Renal pelvis (tissue), 12 donors: ENCODE measurements at places on chromosomes 12 and 14.

DNA sequence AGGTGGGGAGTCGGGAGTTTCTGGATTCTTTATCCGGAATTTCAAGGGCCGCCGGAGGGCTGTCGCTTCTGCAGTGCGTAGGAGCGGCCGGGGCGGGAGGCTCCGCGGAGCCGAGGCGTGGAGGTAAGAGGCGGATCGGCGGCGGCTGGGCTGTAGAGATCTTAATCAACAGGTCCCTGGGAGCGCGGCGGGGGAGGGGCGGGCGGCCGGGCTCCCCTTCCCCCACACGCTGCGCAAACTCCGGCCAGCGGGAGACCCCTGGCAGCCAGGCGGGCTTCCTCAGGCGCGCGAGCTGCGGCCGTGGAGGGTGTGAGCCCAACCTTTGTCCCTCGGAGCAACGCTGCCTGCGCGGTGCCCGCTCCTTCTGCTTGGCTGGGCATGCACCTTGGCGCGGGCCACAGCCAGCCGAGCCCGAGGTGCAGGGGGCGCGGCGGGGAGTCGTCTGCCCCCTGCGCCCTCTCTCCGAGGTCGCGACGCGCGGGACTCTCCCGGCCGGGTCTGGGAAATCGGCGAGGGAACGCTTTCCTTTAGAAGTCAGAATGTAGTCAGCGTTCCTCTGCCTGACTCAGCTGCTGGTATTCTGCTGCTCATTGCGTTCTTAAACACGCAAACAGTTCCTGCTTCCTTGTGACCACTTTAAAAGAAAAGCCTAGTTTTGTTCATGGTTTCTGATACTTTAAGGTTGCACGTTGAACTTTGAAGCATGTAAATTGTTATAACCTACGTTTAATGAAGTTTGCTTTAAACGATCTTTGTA, at the start of gene PALS1:
Gene PALS1, plus strand, starts transcription at position 25 of the 757 bp plus-strand sequence. CDS start 37,736 bp downstream, outside the sequence.
- no peak for DNase-seq

DNA sequence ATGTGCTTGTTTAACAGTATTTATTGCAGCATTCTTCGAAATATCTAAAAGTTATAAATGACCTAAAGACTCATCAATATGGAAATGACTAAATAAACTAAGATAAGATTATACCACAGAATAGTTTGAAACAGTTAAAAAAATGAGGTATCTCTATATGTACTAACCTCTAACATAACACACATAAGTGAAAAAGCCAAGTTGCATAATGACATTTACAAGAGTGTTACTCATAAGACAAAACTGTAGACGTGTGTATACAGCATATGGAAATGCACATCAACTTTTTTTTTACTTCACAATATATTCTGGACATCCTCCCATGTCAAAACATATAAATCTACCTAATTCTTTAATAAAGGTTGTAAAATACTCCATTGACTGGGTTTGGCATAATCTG, 22.8 kb downstream of the CPM start:
- DNase-seq, result no peak

GRCh38 chr12:131607658-131608447, 103.0 kb upstream of the SFSWAP start:
- DNase-seq, result no peak

GRCh38 chr12:49706351-49707127, 666 bp downstream of the FMNL3 start:
- DNase-seq, result peak; percentile 52

DNA sequence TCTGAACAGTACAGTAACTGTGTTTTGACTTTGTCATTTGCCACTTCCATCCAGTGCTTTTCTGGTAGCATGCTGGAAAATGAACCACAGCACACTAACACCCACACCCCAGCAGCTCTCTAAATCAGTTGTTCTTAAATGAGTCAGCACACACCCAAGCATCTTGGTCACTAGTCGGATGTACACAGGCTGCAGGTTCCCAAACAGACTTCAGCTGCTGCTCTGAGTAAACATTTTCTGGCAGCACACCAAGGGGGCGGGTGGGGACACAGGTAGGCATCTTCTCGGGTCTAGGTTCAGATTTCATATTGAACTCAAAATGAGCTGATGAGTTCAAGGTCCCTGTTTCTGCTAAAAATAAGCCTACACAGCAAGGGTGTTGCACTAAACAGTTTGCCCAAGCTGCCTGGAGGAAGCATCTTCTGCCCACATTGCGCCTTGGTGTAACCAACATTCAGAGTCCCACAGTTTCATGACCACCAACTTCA, 39.8 kb downstream of the IFNG start:
- DNase-seq, result no peak

- no peak for DNase-seq
Observed at GRCh38 chr12:64740646-64741045, 18.6 kb downstream of the GNS start.

GRCh38 chr12:110853836-110854235, 7.0 kb downstream of the CCDC63 start:
- DNase-seq, result peak; percentile 78

- no peak for DNase-seq
Observed at GRCh38 chr14:24706351-24706750, 72.4 kb upstream of the GZMB start.

DNA sequence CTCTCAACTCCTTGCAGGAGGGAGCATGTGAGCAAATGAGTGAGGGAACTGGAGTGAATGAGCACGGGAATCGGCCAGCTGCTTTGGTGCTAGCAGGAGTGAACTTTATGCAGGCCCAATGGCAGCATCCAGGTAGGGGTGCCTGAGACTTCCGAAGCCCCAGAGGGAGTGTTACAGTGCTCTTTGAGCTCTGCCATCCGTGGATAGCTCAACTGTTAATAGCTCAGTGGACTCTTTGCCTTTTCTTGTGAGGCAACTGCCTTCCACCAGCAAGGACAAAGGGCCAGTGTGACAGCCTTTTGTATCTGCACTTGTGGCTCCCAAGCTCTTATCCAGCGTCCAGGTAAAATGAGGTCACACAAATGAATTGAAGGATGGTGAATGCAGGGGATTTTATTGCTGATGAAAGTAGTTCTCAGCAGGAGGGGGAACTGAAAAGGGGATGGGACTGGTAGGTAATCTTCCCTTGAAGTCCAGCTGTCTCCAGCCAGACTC, 12.9 kb downstream of the CREBL2 start:
- no peak for DNase-seq

- DNase-seq, result no peak
Observed at GRCh38 chr12:104480012-104480411, 23.3 kb downstream of the CHST11 start.

- no peak for DNase-seq
Observed at GRCh38 chr12:48592591-48593086, 22.8 kb upstream of the LALBA start.

GRCh38 chr12:84637926-84638325, 274.7 kb downstream of the SLC6A15 start:
- no peak for DNase-seq

GRCh38 chr12:3117144-3117581, 40.0 kb downstream of the TSPAN9 start:
- DNase-seq, result no peak

DNA sequence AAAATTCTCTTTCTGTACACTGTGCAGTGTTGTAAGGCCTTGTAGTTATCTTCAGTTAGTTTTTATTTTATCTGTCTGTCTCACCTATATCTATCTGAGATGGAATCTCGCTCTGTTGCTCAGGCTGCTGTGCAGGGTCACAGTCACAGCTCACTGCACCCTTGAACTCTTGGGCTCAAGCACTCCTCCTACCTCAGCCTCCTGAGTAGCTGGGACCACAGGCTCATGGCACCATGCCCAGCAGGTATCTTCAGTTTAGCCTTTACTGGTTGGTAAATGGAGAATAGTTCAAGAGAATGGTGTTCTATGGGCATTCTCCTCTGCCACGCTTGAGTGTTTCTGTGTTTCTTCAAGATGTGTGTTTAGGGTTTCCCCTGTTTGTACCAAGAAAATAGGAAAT, 13.6 kb downstream of the TULP3 start:
- DNase-seq, result no peak

GRCh38 chr12:54571193-54572188, 17.0 kb downstream of the PPP1R1A start:
- DNase-seq, result no peak

DNA sequence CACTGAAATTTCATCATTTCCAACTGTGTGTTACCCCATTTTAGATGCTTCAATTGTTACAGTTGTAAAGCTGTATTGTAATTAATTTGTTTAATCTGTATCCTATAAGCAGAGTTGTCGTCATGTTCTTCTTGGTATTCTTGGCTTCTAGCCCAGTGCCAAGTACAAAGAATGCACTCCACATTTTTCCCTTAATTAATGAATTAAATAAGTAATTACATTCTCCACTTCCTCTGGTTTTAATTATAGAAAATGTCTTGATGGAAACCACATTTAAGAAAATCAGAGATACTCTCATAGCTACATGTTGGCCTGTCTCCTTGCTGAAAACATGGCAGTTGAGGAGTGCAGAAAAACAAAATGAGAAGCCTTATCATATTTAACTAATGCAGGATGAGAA, 746 bp downstream of the DNAI7 start:
- DNase-seq, result peak; percentile 31

DNA sequence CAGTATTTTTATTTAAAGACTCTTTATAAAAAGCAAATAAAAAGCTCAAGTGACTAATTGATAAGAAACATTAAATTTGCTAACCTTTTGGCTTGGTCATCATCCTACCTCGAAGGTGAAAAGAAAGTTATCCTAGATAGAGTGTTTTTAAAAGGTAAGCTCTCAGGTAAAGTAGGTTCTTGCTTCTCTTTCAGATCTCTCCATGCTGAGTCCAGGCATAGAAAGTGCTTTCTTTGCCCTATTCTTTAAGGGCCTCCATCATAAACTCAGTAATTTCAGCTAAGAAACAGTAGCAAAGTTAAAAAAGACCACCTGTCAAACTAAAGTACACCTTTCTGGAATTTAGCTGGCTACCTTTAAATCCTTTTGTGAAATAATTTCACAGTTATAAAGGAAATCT, 20.6 kb upstream of the ANHX start:
- DNase-seq, result no peak

GRCh38 chr14:90159146-90159545, 97.2 kb upstream of the PSMC1 start:
- no peak for DNase-seq

DNA sequence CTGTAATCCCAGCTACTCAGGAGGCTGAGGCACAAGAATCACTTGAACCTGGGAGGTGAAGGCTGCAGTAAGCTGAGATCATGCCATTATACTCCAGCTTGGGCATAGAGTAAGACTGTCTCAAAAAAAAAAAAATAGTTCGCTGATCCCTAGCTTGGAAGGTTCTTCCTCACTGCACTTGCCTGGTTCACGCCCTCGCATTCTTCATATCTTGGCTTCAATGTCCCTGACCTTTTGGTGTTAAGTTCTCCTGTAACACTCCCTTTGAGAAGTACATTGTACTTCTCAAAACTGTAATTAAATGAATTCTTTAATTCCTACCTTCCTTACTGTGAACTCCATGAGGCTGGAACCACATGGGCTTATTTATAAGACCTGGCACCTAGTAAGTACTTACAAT, 16.5 kb upstream of the TPCN1 start:
- no peak for DNase-seq

DNA sequence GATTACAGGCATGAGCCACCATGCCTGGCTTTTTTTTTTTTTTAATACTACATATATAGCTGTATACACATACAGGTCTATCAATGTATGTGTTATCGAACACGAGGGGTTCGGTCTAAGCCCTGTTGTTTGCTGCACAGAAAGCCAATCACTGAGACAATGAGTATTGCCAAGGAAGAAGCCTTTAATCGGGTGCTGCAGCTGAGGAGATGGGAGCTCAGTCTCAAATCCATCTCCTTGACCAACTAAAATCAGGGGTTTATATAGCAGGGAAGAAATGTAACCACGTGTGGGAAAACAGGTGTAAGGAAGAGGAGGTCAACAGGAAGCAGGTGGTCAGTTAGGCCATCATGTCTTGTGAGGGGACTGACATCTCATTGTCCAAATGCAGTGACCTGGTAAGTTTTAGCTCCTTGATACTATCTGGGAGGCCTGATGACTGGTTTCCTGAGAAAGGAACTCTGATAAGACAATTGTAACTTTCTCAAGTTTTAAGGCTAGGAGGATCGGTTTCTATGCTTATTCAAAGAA, 80.9 kb upstream of the MAP1LC3B2 start:
- no peak for DNase-seq

DNA sequence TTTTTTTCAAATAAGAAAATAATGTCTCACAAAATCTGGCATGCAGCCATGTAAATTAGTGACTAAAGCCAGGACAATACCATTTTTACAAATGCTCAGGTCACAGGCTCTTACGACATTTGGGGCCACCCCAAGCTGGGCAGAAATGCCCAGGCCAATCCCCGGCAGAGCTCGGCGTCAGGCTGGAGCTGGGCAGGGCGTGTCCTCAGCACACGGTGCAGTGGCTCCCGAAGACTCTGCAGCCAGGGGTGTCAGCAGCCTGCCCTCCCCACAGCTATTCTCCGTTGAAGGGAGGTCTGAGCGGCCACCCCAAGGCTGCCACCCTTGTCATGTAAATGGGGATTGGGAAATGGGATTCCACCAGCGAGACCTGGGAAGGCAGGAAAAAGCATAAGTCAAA, 158.6 kb downstream of the DICER1 start:
- DNase-seq, result no peak

DNA sequence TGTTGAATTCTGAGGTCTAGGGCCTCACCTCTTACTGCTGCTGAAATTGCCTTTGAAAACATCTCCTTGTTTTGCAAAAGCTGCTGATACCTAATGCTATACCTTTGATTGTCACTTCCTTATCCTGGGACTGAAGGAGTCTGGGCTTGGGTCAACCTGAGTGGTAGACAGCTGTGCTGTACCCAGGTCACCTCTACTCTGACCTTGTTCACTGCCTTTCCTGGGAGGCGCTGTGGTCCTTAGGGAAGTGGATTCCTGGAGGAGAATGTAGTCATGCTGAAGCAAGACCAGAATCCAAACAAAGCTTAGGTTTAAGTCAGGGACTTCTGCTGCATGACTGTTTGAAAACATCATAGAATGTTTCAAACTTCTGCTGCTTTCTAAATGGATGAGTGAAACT, 191.4 kb downstream of the SNAPC1 start:
- no peak for DNase-seq

GRCh38 chr14:94685166-94685581, 73.0 kb downstream of the SERPINA3 start:
- no peak for DNase-seq

DNA sequence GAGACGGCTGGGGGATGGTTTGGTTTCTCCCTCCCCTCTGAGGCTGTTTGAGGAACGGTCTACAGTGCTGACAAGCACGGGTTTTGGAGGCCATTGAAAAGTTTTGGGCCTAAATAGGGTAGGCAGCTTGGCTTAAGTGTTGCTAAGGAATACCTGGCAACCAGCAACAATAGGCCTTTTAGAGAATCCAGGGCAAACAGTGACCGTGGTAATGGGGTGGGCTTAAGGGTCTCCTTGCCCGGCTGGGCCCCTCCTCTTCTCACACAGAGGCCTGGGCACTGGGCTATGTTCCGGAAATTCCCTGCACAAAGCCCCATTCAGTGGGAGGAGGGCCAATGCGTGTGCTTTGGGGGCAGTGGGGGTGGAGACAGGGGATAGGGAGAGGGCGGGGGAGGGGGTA, 55.4 kb downstream of the ASCL1 start:
- DNase-seq, result no peak

GRCh38 chr14:101458741-101459550, 102.3 kb upstream of the DIO3 start:
- DNase-seq, result no peak

- DNase-seq, result no peak
Observed at GRCh38 chr14:75279763-75280290, 1.2 kb downstream of the FOS start.
